NCI-H187 treated with DMSO at 0.1 percent for 48 hours (cell line): ENCODE measurements at places on chromosomes 2 and 18.

- DNase-seq: no peak
Observed at GRCh38 chr18:69230204-69230603, 170.5 kb upstream of the DOK6 start.

GRCh38 chr2:234772733-234773060 lies 179.1 kb upstream of the SH3BP4 start:
- no peak for DNase-seq

- peak; percentile 2 for DNase-seq
Observed at GRCh38 chr18:21489119-21489750, 111.3 kb downstream of the ESCO1 start.

- DNase-seq: no peak
Observed at GRCh38 chr18:7452331-7452730, 114.8 kb upstream of the PTPRM start.

GRCh38 chr2:120898961-120899750 lies 163.5 kb downstream of the GLI2 start:
- no peak for DNase-seq

DNA sequence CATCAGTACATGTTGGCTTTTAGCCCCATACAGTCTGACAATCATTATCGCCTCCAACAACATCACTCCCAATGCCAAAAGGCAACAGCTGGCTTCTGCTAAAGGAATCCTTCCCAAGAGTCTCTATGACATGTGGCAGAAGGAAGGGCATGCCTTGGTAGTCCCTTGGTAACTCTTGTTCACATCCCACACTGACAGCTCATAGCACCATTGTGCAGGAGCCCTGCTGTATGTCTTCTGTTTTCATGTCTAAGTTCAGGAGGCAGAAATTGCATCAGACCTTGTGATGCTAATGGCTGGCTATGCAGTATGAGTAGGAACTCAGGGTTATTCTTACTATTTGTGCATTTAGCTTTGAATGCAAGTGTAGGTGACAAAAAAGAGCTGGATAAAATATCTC lies 392.1 kb downstream of the PTH2R start:
- DNase-seq: no peak

GRCh38 chr2:146984014-146984413 lies 860.8 kb upstream of the ACVR2A start:
- DNase-seq: no peak

DNA sequence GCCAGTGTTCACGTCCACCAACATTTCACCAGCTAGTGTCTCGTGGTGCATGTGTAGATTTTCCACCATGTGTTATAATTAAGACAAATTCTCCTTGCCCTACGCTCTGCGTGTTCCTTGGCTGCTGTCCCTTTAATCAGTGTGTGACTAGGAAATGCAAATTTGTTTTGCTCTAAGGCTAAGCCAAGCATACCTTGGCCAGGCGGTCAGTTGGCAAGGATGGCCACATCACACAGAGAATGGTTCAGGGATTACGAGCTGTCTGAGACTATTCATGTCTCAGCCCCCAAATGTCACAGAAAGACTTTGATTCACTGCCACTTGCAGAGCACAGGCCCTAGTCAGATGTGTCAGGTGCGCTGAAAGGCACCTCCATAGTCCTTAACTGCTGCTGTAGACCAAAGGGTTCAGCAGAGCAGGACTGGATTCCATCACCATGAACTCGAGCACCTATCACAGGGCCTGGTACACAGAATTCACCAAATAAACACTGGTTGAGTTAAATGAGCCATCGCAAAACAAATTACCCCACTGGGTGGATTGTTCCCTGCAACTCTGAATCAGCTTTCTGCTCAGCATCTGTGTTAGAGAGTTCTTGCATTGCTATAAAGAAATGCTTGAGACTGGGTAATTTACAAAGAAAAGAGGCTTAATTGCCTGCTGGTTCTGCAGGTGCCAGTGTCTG lies 128.4 kb downstream of the CABLES1 start:
- DNase-seq: no peak

DNA sequence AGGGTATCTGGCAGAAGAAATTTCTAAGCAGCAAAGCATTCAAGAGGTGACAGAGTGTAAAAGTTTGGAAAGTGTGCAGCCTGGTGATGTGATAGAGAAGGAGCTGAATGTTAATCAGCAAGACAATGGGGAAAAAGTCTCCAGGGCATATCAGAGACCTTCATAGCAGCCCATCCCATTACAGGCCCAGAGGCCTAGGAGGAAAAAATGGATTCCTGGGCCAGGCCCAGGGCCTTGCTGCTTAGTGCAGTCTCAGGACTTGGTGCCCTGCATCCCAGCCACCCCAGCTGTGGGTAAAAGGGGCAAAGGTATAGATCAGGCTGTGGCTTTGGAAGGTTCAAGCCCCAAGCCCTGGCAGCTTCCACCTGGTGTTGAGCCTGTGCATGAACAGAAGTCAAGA lies 35.9 kb upstream of the ERMN start:
- DNase-seq: no peak

DNA sequence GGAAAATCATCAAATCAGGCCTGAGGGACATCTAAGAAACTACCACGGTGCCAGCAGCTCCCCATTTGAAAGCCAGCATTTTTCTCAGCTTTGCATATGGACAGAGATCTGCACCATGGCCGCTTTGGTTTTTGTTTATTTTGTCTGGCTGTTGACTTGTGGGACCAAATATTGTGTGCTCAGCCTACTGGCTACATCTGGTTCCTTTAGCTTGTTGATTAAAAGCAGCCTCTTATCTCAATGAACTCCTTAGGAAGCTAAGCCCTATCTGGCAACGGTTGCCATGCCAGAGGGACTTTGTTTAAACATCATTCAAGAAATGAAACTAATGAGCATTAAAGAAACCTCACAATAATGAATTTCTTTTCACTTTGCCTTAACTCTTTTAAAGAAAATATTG lies 32.4 kb upstream of the CCDC150 start:
- no peak for DNase-seq

GRCh38 chr2:165953655-165954606 lies at the start of gene TTC21B:
TSS of gene TTC21B (minus strand) at chr2:165953776. CDS start at chr2:165953705, 71 bp downstream.
- DNase-seq: peak; percentile 83

GRCh38 chr2:191020221-191020741 lies 6.3 kb upstream of the STAT1 start:
- peak; percentile 67 for DNase-seq

DNA sequence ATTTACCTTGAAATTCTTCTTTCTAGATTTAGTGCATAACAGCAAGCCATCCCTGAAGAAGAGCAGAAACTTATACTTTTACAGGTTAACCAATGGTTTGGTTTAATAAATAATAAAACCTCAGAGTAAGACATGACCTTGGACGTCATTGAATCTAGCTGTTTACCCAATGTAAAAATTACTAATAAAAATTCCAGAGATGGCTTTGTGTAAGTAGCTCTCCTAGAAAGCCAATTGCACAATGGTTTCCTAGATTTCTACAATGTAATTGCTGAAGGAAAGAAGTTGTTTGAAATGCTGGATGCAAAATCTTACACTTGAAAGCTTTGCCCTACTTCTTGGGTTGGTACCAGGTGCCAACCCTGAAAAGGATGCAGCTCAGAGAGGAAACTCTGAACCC lies 1.5 kb downstream of the XDH start:
- DNase-seq: no peak

DNA sequence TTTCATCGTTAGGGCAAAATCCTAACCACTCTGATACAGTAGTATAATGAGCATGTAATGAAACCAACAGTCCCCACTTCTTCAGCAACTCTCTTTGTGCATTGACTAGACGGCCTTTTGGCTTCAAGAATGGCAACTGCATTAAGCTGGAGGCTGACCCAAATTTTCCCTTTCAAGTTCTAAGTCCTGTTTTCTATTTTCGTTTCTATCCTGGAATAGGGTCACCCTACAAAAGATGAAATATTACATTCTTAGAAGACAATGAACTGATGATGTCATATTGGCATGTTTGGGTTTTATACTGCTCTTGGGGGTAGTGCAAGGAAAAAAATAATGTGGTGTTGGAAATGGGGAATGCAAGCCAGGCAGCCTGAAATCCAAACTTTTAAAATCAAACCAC lies 254.4 kb downstream of the ETAA1 start:
- no peak for DNase-seq

DNA sequence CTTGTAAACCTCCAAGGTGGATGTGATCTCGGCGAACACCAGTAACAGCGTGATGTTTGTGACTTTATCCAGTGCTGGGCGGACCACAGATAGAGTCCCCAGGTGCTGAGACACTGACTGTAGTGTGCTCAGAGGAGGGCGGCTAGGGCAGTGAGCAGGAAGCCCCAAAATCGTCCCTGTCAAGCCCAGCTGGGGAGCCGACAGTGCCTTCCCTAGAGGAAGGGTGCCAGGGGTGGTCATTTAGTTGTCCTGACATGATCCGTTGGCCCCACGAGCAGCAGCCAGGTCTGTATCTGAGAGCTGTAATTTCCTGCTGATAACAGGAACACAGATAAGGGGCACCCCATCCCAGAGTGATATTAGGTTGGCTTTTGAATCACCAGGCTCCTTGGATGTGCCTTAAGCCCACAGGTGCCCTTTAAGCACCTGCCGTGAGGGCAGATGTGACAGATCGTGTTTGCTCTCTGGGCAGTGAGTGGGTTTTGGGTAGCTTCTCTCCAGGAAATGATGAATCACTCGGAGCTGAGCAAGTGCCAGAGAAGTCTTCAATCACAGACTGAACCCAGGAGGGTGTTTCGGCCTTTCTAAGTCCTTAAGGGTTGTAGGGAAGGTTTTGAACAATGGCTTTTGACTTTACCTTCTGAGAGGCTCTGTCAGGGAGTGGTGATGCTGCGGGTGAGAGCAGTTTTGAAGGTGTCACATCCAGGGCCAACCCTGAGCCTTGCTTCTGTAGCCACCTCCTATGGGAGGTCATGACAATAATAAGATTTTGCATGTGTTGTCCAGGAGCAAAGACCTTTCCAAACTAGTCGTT lies 7.7 kb downstream of the LPIN1 start:
- DNase-seq: peak; percentile 93

GRCh38 chr18:56967035-56967434 lies 179.9 kb upstream of the BOD1L2 start:
- DNase-seq: no peak

GRCh38 chr2:114442510-114442909 lies at the start of gene DPP10:
TSS of gene DPP10 (plus strand) at chr2:114442641.
- no peak for DNase-seq

GRCh38 chr18:50453014-50453680 lies 78.3 kb downstream of the SKA1 start:
- DNase-seq: no peak

- DNase-seq: no peak
Observed at GRCh38 chr2:127104881-127105655, 1.9 kb downstream of the BIN1 start.

- no peak for DNase-seq
Observed at GRCh38 chr18:54032412-54032811, 192.1 kb downstream of the MBD2 start.

GRCh38 chr2:185970148-185970852 lies 231.7 kb downstream of the FSIP2 start:
- DNase-seq: no peak

GRCh38 chr18:26555804-26556553 lies 7.6 kb upstream of the KCTD1 start:
- no peak for DNase-seq

GRCh38 chr18:76412818-76413565 lies 82.0 kb downstream of the ZNF516 start:
- no peak for DNase-seq

GRCh38 chr2:156322686-156323231 lies 9.8 kb downstream of the NR4A2 start:
- no peak for DNase-seq

DNA sequence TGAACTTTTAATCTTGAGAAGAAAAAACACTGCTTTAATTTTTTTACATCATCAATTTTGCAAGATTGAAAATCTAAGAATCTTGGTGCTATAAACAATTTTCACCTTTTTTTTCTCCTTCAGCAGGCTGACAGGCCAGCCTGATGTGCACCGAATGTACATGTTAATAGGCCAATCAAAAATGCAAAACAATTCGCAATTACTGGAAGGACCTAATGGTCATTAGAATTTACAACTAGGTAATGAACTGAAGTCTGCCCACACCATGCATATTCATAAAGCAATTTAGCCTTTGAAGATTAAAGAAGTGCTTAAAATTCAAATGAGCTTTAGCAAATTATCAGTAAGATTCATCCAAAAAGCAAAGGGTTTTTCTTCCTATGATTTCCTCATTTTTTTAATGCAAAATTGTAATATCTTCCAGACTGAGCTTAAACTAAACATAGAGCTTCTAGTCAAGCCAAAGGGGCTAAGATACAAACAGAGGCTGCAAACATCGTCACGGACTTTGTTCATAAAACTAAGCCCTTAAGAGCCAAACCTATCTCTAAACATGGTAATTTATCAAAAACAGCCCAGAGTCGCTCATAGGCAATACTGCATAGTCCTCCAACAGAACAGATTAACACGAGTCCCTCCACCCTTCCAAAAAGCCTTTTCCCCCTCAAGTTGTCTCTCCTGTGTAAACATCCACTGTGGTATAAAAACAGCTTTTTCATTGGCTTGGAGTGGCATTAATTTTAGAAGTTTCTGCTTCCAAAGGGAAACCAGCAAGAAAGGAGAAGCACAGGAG lies 18.4 kb downstream of the BCL11A start:
- DNase-seq: no peak

- no peak for DNase-seq
Observed at GRCh38 chr2:66547118-66547517, 112.2 kb downstream of the MEIS1 start.

- DNase-seq: no peak
Observed at GRCh38 chr18:62486290-62486964, 36.4 kb upstream of the ZCCHC2 start.

DNA sequence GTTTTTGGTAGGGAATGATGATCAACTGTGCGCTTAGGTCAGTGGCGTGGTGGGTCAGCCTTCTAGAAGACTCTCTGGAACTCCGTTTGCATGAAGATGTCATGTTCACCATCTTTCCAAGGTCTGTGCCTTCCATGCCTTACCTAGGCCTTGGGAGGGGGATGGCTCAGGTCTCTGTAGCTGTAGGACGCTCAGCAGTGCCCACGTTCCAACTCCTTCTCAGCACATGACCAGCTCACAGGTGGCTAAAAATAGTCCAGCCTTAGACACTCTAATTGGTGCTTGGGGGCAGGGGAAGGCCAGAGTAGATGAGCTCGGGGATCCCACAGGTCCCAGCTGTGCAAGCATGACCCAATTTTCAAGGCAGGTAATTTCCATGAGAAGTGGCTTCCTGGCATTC lies 42.3 kb upstream of the TEX51 start:
- DNase-seq: no peak

DNA sequence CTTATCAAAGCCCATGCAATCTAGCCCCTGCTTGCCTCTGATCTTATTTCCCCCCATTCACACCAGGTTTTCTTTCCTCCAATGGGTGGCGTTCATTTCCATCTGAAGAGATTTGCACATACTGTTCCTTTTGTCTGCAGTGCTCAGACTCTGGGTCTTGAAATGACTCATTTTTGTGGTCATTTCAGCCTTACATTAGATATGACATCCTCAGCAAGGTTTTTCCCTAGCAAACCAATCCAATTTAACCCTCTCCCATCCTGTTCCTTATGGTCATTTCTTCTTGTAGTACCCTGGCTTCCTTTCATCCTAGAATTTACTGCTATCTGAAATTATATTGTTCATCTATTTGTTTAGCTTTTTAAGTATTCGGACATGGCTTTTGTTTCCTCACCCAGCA lies 42.5 kb upstream of the SCN1A start:
- DNase-seq: no peak

GRCh38 chr2:39142904-39143605 lies 22.2 kb upstream of the SOS1 start:
- no peak for DNase-seq

- no peak for DNase-seq
Observed at GRCh38 chr2:4370422-4371090, 667.2 kb downstream of the DCDC2C start.
